ENCODE measurements at places on chromosomes 3 and 15.

- no peak for DNase-seq
Measured at GRCh38 chr3:117798687-117799386, 1089.3 kb downstream of the TUSC7 start.

GRCh38 chr3:64888840-64889392, 201.1 kb upstream of the ADAMTS9 start:
- DNase-seq: no peak

GRCh38 chr3:124741027-124741426, 10.8 kb downstream of the UMPS start:
- no peak for DNase-seq

GRCh38 chr3:104526901-104527401, 839.8 kb upstream of the ALCAM start:
- no peak for DNase-seq

DNA sequence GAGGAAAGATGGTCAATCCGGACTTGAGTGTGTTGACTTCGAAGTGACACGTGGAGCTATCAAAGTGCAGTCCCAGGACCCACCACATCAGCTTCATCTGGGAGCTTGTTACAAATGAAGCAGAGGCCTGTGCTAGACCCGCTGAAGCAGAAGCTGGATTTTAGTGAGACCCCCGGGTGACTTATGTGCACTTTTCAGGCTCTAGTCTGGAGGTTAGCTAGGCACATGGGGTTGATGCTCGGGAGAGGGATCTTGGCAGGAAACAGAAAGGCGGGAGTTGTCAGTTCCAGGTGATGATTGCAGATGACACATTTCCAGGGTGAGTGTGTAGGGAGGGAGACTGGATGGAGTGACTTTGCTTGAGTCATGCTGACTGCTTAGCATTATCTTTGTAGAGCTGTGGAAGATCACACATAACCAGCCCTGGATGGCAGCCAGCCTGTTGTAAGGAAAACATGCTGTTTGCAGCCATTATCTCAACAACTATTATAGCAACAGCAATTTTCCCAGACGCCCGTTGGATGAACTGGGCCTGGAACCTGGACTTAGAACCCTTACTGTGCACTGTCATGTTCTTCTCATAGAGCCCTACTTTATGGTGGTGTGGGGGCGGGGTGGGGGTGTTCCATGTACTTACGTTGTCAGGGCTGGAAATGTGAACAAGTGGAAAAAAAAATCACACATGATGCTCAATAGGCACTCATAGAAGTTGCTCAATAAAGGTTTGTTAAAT, 122.4 kb downstream of the THSD4 start:
- no peak for DNase-seq

DNA sequence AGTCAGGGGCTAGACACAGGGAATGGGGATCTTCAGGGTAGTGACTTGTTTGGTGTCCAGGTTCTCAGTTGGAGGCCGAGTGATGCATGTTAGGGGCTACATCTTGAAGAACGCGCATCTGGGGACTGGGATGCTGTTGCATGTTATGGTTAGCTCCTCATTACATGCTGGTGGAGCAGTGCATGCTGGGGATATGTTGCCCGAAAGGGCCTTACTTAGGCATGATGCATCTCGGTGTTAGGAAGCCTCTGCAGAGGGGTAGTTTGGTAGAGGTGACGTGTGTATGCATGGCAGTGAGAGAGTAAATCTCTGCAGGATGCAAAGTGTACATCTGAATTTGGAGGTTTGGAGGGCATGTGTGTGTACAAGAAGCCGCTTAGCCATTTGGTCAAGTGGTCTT, 2.4 kb downstream of the EIF4G1 start:
- no peak for DNase-seq

GRCh38 chr3:13605555-13605954, 56.6 kb downstream of the FBLN2 start:
- DNase-seq: no peak

DNA sequence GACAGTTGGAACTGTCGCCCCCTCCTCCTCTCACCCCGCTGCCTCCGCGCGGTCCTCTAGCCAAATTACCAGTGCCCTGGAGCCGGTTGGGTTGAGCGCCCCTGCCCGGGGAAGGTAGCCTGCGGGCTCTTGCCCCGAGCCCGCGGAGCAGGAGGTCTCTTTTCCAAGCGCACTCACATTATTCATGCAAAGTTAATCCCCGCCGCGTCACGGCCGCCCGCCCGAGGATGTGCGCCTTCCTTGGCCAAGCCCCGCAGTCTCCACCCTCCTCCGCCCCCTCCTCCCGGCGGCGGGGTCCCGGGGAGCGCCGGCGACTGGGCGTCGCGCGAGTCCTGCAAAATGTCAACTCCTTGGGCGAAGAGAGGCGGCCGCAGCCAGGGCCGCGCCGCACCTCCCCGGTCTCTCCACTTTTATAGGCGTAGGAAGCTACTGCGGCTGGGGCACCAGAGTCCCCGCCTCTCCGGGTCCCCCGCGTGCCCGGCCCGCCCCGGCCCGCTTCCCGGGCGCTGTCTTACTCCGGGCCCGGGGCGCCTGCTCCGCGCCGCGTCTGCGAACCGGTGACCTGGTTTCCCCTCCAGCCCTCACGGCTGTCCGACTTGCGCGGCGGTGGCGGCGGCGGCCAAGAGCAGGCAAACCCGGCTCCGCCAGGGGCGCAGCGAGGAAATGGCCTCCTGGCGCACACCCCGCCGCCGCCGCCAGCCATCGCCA, at the start of gene THRB:
Gene THRB (minus strand): TSS at position 233 of the 708 bp plus-strand sequence.
- DNase-seq: peak; percentile 92

DNA sequence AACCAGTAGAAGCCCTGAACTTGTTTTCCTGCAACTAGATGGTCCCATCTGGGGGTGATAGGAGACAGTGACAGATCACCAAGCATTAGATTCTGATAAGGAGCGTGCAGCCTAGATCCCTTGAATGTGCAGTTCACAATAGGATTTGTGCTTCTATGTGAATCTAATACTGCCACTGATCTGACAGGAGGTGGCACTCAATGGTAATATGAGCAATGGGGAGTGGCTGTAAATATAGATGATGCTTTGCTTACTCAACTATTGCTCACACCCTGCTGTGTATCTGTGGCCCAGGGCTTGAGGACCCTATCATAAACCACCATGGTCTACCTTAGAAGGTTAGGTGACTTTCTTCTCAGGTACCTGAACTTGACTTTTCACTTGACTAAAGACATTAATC, 417.1 kb upstream of the ARHGEF26 start:
- DNase-seq: no peak

GRCh38 chr3:127587876-127588275, 2.7 kb downstream of the TPRA1 start:
- DNase-seq: no peak

Data from retina (tissue), 1 donor.